Nephron progenitor cell (in vitro differentiated cells): ENCODE measurements at places on chromosomes 13 and 19.

DNA sequence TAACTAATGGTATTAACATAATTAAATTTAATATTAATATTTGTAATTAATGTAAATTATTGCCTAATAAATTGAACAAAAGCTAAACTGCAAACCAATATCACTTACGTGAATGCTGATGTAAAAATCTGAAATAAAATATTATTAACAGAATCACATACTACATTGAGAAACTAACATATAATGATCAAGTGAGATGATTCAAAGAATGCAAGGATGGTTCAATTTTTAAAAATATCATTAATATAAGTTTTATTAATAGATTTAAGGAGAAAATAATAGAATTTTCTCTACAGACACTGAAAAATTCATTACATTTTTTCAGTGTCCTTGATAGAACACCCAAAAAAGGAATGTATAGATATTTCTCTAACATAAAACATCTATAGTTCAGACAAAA, 23.5 kb upstream of the EBPL start:
- DNase-seq: no peak

GRCh38 chr19:49637821-49638738, 1.9 kb downstream of the RRAS start:
- peak; percentile 36 for DNase-seq

DNA sequence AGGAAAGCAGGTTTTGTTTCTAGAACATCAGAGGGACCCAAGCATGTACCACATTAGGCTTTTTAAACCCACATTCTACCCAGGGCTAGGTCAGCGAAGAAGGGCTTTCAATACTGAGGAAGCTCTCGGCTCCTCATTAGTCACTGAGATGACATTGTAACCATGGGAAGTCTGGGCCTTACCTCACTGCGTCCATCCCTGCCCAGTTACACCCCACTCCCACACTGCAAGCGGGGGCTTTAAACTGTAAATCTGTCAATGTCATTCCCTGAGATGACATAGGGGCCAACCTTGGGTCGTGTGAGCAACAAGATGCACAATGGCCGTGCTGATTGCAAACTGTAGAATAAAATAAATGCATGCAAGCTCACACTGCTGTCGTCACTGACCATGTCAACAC, 21.7 kb upstream of the TFDP1 start:
- no peak for DNase-seq

DNA sequence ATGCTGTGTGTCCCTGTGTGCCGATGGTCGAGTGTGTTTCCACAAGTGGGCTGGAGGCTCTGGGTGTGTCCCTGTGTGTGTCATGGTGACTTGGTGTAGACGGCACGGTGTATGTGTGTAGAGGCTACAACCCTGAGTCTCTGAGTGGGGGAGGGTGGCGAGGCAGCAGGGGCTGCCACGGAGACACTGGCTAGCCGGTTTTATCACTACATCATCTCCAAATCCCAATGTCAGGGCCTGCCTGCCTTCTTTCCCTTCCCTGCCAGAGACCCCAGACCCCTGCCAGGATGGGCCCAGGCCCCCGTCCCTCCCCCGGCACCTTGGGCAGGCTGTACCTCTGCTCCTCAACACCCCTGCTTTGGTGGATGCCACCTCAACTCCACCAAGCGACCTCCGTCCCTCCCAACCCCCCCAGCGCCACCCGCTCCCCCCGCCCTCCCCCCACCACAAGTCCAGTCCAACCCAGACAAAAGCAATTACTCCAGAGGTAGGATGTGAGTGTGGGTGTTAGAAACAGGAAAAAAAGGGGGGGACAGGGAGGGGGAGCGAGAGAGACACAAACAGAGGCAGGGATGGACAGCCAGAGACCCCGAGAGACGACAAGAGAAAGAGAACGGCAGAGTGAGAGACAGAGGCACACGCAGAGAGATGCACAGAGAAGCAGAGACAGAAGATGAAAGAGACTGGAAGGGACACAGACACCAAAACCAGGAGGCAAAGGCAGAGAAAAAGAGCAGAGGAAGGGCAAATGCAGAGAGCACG, 21.6 kb upstream of the POU2F2 start:
- DNase-seq: no peak

GRCh38 chr13:34515201-34515600, 426.9 kb upstream of the NBEA start:
- no peak for DNase-seq

- DNase-seq: peak; percentile 13
Measured at GRCh38 chr13:85806553-85807175, 7.4 kb upstream of the SLITRK6 start.
